ENCODE measurements at places on chromosomes 16 and 17.

DNA sequence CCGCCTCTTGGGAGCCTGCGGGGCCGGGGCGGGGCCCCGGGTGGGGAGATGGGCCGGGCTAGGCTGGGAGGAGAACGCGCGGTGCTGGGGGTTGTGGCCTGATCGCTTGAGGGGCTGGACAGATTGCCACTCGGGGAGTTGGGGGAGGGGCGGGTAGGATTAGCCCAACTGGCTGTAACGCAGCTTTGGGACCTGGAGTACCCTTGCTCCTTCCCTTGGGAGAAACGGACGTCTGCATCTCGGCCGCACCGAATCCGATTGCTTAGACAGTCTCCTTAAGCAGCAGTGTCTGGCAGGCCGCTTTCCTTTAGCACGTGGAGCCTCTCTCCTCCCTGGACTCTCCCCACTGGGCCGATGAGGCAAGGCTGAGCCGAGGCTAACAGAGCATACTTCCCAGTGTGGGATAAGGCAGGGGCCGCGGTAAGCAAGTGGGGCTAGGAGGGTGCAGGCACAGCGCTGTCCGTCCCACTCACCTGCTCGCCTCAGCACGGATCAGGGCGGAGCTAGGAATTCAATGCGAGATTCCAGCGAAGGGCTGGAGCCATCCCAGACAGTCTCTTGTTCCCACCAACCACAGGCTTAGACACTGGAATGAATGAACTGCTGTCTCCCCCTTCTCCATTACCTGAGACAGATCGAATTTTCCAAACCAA, 540 bp upstream of the ACLY start:
- no peak for DNase-seq

DNA sequence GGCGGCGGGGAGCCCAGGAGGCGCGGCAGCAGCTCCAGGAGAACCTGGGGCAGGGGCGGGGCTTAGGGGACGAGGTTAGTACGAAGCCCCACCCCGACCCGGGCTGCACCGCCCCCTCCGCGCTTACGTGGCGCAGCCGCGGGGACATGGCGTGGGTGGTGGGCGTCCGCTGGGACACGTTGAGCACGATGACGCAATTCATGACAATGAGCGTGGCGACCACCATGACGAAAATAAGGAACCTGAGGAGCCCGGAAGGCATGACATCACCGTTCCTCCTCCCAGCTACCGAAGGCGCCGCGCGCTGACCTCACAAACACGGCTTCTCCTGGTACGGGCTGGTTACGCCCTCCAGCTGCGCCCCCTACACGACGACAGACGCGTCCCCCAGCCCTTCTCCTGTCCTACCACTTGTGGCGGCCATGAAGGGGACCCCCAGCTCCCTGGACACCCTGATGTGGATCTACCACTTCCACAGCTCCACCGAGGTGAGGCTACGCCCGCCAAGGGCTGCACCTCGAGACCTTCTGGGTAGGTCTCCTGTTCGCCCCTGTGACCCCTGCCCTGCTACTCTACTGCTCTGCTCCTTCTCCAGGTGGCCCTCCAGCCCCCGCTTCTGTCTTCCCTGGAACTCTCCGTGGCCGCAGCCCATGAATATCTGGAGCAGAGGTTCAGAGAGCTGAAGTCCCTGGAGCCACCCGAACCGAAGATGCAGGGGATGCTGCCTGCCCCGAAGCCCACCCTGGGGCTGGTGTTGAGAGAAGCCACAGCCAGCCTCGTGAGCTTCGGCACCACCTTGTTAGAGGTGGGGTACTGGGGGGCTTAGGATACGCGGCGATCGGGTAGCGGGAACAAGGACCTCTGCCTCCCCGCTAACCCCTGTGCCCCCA, at the start of gene C17orf107:
Gene C17orf107 (plus strand): TSS at position 196 of the 890 bp plus-strand sequence. CDS start 227 bp downstream, at position 423.
- DNase-seq, result no peak

GRCh38 chr17:56441308-56441707, 152.2 kb upstream of the NOG start:
- DNase-seq, result no peak

DNA sequence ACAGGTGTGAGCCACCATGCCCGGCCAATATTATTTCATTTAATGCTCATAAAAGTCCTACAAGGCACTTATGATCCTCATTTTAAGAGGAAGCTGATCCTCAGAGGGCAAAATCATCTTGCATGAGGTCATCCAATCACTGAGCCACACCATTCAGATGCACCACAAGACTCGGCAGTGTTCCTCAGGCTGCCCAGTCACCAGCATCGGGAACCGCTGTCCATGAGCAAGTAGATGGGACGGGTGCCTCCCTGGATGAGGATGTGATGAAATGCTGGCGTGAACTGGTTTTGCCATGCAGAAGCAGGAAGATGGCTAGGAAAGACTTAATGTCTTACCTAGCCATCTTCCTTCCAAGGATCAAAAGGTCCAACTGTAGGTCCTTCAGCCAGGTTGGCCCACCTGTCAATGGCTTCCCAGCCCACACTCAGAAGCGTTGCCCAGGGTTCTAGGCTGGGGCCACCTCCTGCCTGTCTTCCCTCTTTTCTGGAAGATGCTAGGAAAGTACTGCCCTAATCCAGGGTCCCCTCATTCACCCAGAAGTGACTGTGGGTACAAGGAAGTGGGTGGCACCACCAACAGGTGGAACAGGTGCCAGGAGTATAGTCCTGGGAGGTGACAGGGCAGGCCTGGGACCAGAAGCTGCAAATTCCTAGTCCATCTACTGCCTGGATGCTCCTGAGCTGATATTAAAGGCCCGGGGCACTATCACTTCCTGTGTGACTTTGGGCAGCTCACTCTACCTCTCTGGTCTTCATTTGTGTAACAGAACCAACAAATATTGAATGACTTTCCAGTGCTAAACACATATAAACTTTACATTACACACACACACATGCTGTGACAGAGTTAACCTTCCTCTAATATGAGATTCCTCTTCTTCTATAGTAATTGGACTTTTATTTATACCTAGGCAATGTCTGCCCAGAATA, 32.2 kb upstream of the CRYBA1 start:
- DNase-seq, result no peak

GRCh38 chr17:78648293-78648692, 71.1 kb upstream of the DNAH17 start:
- no peak for DNase-seq

DNA sequence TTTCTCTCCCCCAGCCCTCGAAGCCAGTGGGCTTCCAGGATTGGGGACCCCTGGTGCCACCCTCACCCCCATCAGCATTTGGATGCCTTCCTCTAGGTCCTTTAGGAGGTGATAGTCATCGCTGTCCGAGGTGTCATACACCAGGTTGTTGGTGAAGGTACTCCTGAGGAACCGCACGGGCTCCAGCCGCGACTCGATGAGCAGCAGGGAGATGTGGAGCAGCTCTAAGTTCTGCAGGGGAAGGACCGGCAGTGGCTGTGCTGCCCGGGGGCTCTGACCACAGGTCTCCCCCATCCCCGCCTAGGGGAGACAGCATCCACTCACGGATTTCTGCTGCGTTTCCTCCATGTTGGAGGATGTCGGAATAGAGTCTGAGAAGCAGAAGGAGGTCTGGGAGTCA, 962 bp downstream of the CSHL1 start:
- DNase-seq, result no peak

- DNase-seq, result no peak
Observed at GRCh38 chr17:18122990-18123753, 14.6 kb downstream of the MYO15A start.

DNA sequence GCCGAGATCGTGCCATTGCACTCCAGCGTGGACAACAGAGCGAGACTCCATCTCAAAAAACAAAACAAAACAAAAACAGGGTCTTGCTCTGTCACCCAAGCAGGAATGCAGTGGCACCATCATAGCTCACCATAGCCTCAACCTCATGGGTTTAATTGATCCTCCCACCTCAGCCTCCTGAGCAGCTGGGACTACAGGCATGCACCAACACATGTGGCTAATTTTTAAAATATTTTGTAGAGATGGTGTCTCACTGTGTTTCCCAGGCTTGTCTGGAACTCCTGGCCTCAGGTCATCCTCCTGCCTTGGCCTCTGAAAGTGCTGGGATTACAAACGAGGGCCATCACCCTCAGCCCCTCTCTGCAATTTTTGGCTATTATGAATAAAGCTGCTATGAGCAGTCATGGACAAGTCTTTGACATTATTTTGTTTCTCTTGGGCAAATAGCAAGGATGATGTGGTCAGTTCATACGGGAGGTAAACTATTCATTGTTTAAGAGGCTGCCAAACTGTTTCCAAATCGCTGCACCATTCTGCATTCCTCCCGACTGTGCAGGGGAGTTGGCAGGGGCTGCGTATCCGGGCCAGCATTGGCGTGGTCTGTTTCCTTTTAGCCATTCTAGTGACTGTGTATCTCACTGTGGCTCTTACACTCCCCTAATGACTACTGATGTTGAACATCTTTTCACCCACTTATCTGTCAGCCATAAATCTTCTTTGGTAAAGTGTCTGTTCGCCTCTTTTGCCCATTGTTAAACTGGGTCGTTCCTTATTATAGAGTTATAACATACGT, 21.1 kb downstream of the EIF4A3 start:
- no peak for DNase-seq

Measured in smooth muscle cell of the brain vasculature (primary cell).